ENCODE measurements at places on chromosomes 12 and 14. TPM values are rescaled to one million over a fixed set of nuclear protein-coding genes. Genes with fewer than 3 reads are reported as not detected.

TAS2R46 gene
- total RNA-seq = 2.3 TPM

DNA sequence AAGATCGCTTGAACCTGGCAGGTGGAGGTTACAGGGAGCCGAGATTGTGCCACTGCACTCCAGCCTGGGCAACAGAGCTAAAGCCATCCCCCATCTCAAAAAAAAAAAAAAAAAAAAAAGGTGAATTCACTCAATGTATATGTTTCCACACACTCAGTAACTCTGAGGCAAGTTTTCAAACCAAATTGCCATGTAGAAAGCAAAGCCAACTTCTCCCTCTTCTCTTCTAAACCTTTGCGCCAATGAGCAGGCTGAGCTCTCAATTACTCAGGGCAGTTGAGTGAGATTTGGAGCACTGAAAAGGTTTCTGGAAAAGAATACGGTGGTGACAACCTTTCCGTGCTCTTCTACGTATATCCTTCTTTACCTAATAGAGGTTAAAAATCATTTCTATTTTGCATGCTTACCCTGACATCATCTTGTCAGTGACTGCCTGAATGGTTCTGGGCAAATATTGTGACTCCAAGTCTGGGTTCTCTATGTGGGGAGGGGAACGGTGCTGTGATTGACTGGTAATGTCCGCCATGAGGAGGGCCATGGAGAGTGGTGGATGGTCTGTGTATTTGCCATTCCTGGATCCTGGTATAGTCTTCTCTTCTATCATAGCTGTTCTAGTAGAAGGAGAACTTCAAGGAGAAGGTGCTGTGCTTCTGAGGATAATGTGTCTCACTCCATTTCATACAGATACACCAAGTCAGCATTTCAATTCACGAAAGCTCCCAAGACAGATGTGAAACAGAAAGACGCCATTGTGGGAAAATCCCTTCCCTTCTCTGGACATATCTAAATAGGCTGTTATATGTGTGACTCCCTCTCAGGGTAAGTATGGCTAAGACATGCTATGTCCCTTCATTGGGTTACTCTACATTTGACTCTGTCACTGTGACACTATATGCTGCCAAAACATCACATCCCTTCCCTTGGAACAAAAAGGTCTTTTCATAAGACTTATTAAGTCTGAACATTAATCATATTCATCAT is 46.2 kb upstream of the MED13L start:
- no peak for DNase-seq

DNA sequence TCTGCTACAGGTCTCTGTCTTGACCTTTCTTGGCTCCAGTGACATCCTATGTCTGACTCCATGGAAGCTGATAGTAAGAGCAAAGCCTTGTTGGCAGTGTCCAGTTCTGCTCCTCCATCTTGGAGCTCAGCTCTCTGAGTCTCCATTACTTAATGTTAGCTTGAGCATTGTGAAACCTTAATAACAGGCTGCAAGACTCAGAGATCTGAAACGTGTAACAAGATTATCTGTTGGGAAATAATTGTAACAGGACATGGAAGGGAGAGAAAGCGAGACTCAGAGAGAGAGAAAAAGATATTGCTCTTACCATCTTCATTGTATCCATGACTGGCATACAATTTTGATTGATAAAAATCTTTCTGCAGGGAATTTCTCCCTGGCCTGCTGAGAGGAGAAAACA is 1365.7 kb downstream of the AACS start:
- no peak for DNase-seq

SMCO3 gene
- not detected for total RNA-seq

SPTLC2 gene
- 15.8 TPM for total RNA-seq

DNA sequence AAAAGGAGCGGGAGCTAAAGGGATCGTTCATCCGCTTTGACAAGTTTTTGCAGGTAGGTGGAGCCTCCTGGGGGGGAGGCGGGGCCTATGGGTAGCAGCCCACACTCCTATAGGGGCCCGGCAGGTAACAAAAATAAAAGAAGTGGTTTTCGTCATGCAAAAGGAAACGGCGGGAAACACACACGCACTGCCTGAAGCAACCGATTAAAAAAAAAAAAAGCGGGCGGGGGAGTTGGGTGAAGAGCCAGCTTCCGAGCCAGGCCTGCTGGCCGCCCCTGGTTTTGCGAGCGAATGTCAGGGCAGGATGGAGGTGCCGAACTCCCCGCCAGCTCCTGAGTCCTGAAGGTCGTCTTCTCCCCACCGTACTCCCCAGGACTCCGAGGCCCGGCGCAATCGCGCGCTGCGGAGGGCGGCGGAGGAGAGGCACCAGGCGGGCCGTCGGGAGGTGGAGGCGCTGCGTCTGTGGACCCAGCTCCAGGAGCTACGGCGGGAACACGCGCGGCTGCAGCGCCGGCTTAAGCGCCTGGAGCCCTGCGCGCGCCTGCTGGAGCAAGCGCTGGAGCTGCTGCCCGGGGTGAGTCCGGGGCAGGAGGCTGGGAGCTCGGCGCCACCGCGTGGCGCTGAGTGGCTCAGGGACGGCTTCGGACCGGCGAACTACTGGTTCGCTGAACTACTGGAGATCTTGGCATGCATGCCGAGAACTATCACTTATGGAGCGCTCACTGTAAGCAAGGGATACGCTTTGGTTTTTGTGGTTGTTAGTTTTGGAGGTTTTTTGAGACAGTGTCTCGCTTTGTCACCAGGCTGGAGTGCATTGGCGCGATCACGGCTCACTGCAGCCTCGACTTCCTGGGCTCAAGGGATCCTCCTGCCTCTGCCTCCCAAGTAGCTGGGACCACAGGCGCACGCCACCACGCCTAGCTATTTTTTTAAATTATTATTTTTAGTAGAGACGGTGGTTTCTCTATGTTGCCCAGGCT is 3.6 kb downstream of the CFAP73 start:
- DNase-seq = no peak

- no peak for DNase-seq
Measured at GRCh38 chr12:12126551-12126950, 55.8 kb downstream of the BCL2L14 start.

- DNase-seq = no peak
Measured at GRCh38 chr12:5969156-5969973, 24.3 kb upstream of the ANO2 start.

GRCh38 chr12:72869024-72869423 is 596.9 kb downstream of the TRHDE start:
- DNase-seq = no peak

SPX gene
- 3.5 TPM for total RNA-seq

- no peak for DNase-seq
Measured at GRCh38 chr14:47194055-47194454, 481.4 kb downstream of the MDGA2 start.

TNFAIP2 gene
- total RNA-seq = 4.6 TPM

TAS2R43 gene
- 0.97 TPM for total RNA-seq

DNA sequence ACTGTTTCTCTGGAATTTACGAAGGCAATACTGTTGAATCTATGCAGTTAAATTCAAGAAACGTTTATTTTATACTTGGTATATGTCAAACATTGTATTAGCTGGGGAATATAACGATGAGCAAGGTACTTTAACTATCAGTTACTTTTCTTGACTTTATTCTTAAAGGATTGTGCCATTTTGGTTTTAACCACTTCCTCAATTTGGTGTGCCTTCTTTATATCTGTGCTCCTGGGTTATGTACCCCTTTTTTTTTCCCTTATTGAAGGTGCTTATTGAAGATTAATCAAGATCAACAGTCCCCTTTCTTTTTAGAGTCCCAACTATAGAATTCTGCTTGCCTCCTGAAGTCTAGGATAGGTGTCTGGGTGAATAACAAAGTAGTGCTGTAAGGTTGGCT is 5.8 kb downstream of the RAB21 start:
- no peak for DNase-seq

- no peak for DNase-seq
Measured at GRCh38 chr12:109627633-109628032, 54.0 kb downstream of the MVK start.

GRCh38 chr12:15897433-15897832 is 13.7 kb upstream of the DERA start:
- DNase-seq = no peak

DNA sequence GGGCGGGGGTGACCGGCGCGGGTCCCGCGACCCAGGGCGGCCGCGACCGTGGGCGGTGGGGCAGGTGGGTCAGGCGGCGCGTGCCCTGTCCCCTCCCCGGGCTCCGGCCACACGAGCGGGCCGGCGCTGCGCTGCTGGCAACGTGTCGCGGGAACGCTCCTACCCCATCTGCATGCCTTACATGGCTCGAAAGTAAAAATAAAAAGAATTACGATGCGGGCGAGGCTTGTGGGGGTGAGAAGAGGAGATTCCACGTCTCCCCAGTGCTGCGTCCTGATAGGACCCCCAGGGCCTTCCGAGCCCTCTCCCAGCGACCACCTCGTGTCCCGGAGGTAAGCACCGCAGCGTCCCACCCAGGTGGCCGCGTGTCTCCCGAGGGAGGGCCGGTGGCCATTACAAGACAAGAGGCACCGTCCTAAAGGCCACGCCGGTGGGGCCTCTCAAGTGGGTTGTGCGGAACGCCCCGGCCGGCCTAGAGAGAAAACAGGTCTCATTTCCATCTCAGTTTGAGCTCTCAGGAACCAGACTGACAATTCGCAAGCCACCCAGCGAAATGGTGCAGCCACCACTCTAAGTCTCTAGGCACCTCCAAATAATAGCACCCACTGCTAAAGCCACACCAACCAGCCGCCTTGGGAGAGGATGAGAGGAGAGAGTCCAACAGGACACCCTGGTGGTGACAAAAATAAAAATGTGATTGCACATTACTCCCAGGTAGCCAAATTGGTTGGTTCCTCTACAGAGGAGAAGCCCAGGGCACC is 612 bp upstream of the FOXN3 start:
- peak; percentile 62 for DNase-seq

- no peak for DNase-seq
Measured at GRCh38 chr12:79569679-79570078, 121.1 kb downstream of the PAWR start.

DNA sequence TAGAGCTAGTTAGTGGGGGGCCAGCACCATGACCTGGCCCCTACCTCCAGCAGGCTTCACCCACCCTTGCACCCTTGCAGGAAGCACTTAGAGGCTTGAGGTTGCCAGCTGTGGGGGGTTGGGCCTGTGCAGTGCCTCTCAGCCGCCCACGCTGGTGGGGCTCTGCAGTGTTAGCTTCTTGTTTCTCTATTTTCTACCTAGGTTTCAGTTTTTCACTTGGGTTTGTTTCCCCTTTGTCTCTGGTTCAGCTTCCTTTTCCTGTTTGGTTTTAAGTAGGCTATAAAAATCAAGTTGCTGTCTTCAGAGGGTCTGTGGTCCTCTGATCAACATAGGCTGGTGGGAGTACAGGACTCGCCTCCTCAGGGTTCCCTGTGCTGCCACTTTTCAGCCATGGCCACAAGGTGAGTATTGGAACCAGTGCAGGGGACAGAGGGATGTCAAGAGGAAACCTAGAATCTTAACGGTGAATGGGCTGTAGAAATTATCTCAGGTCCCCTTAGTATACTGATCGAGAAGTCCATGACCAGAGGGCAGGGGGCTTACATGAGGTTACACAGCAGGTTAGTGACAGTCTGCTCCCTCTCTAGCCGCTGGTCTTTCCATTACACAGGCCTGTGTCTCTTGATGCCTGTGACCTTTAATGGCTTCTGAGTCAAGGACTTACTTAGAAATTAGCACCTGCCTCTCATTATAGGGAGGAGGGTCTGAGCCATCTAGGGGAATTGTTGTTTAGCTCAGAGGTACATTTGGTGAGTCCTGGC is at the start of gene EVL:
Gene EVL, plus strand, starts transcription at position 312 of the 761 bp plus-strand sequence. Its CDS starts 79 bp downstream, at position 391.
- DNase-seq = no peak

- DNase-seq = peak; percentile 84
Measured at GRCh38 chr12:570435-570920, 92.8 kb downstream of the NINJ2 start.

DNA sequence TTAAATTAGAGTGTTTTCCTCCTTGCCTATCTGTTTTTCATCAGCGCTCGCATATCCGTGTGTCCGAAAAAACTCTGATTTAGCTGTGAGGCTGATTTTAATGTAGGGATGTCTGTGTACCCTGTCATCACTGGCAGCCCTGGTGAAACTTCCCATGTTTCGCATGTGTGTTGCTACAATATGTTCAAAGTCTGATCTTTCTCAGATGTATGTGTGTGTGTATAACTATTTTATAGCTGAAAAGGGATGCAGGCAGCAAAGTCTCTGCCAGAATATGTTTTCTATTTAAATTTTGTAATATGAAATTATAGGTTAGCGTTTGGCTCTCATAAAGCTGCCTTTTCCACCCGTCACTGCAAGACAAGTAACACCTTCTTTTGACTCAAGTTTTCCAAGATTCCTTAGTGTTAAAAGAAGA is 154.8 kb downstream of the TMTC2 start:
- no peak for DNase-seq

DNA sequence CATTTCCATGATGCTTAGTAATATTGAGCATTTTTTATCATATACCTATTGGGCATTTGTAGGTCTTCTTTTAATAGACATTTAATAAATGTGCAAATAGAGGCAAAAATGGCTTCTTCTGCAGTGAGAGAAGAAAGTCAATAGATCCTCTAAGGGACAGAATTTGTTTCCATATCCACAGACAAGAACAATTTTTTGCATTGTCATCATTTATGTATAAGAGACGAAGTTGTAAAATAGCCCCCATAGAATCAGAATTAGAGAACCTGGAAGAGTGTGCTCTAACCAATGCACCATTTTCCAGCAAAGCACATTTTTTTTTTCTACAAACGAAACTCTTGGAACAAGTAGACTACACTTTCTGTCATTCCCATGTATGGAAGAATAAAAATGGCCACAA is 365.1 kb upstream of the PDE3A start:
- no peak for DNase-seq

GRCh38 chr12:49644620-49644994 is 21.2 kb downstream of the PRPF40B start:
- DNase-seq = peak; percentile 89

DNA sequence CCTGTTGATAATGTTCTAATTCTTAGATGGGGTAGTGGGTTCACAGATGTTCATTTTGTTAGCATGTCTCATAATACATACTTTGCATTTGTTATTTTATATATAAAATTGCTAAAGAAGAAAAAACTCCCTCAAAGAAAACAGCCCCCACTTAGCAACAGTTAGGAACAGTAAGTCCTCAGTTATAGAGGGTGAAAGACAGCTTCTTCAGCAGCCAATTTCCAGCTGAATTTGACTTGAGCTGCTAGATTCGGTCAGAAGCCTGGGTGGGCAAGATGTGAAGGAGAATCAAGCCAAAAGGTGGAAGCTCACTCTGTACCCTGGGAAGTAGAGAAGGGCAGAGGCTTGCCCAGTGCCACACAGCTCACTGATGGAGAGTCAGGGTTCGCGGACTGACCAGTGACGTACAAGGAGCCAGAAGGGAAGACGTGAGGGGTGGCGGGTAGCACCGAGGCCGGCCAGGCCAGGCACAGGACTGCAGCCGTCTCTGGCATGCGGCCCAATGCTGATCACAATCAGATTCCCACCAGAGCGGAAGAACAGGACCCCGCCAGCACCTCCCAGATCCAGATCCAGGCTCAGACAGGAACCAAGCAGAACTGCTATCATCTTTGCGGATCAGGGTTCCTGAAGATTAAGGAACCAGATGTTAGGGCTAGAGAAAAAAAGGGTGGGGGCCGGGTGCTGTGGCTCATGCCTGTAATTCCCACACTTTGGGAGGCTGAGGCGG is 30.4 kb upstream of the VWF start:
- no peak for DNase-seq

ZFYVE1 gene
- total RNA-seq = 7.8 TPM

- DNase-seq = no peak
Measured at GRCh38 chr12:104702565-104703139, 245.9 kb downstream of the CHST11 start.
